ENCODE measurements at places on chromosomes 4 and X. TPM values are rescaled to one million over a fixed set of nuclear protein-coding genes. Genes with fewer than 3 reads are reported as not detected.

DNA sequence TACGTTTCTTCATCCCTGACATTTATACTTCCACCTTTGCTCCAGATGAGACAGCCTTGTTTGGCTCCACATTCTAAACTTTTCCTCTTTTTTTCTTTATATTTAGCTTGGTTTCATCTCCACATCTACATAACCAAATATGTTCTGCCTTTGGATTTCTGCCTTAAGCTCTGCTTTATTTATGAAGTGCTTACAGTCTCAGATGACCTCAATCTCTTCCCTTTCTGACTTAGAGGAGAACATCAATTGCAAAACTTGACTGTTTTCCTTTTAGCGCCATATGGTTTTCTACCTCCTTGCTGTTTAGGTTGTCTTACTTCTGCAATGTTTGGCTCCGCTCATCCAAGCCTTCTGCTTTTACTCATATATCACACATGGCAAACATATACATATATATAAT is 7.5 kb downstream of the ASB5 start:
- DNase-seq = no peak

GRCh38 chr4:1309261-1310010 is 19.7 kb downstream of the MAEA start:
- peak; percentile 77 for DNase-seq

- DNase-seq = no peak
Observed at GRCh38 chr4:533318-534100, 34.5 kb downstream of the PIGG start.

- DNase-seq = no peak
Observed at GRCh38 chr4:87003266-87003665, 68.5 kb downstream of the AFF1 start.

DNA sequence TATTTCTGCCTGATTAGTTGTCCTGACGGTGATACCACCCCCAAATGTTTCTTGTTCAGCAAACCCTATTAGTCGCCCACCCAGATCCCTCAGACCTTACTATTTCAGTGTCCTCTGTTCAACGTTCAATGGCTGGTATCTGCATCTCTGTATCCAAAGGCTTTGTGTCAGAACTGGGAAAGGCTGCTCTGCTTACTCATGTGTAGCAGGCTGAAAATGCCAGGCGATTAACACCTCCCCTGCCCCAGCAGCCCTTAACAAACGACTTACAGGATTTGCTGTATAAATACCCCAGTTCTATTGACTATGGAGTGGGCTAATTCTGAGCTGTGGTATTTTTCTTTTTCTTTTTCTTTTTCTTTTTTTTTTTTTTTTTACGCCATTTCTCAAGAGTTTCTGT is 415.0 kb downstream of the ZNF674 start:
- no peak for DNase-seq

DNA sequence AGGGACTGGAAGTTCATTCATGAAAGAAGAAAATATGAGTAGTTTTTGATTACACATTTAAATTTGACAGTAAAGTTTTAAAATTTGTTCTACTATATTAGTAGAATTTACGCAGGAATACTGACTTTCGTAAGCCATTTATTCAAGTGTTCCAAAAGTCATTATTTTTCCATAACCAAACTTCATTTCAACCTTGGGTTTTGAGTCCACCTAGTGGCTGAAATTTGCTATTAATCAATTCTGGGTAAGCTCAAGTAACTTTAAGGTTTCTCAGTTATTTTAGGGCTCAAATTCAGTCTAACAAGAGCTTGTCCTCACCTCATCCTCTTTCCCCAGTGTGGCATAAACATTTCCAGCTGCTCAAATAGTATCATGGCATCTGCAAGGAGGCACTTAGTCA is 175.4 kb downstream of the SH3BGRL start:
- peak; percentile 2 for DNase-seq

DNA sequence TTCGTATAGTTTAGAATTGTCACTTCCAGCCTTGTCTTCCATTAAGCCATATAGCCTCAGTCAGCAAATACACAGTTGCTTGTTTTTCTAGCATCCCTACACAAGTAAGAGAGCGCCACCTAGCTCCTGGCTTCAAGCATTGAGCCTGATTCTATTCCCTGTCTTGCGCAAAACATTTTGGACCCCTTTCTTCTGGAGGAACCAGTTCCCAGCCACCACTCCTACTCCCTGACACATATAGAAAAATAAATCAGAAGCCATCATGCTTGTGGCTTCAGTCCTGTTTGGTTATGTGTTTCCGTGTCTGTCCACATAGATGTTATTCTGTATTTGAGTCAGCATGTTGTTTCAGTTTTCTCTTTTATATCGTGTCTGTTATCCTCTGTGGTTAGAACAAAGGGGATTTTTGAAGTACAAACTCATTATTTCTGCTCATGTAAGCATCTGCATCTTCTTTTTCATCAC is 59.9 kb downstream of the GK start:
- peak; percentile 45 for DNase-seq

- DNase-seq = no peak
Observed at GRCh38 chrX:124860736-124861135, 458.9 kb upstream of the TEX13C start.

Gene CT45A6
- total RNA-seq = not detected
